CD4-positive, alpha-beta T cell treated with Interleukin-6 for 4 hours (primary cell): ENCODE measurements at places on chromosomes 3 and 15.

DNA sequence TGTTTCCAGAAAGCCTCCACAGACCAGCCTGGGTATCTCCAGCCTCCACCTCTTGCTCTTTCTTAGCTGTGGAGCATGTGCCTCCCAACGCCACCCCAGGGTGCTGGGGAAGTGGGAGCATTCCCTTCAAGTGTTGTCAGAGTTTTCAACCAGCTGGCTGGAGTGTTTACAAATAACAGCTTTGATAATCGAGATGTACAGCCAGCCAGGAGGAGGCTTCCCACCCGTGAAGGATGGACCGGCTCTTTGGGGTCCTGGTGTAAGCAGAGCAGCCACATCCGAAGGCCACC is 8.5 kb upstream of the OXTR start:
- no peak for DNase-seq

DNA sequence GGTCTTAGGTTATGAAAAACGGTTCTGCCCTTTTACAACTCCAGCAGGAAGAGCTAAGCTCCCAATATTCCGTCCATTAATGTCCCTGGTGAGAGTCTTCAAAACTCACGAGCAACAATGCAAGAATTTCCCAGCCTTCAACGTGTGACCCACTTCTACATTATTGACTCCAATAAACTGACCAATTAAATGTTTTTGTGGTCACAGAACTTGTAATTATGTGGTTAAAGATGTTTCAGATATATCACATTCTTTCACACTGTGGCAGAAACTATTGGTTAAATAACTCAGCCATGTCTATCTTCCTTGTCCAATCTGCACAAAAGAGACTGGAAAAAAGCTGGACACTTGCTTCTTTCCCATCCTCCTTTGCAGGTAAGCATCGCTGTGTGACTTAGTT is 286.6 kb upstream of the ADAMTS9 start:
- DNase-seq = no peak

DNA sequence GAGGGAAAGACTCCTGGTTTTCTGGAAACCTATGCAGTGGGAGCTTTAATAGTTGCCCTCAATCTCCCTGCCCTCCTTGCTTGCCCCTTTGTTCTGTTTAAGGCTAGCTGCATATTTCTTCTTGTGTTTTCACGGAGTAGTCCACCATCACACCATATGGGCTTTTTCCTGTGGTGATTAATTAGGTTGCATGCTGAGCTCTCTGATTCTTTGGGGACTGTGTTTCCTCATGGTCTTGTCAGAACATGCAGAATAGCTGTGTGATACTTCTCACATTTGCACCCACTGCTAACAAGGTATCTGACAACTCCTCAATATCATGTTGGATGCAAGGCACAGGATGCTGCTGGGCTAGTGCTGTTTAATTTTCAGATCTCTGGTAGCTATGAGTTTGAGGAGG is 139.6 kb downstream of the PTPRG start:
- DNase-seq = no peak

DNA sequence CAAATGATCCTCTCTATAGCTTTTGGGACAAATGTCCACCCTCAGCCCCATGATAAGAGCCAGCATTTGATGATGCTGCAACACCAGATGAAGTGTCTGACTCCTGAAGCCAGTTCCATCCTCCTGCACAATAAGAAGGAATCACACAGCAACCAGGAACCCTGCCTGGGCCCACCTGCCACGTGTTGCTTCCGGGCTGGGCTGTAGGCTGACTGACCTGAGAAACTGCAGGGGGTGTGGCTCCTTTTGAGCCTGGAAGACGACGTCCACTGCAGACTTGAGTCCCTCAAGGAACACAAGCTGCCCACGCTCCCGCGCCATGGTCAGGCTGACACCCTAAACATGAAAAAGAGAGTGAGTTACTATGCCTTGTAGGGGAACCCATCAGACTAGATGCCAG is 9.4 kb downstream of the ELP6 start:
- no peak for DNase-seq

DNA sequence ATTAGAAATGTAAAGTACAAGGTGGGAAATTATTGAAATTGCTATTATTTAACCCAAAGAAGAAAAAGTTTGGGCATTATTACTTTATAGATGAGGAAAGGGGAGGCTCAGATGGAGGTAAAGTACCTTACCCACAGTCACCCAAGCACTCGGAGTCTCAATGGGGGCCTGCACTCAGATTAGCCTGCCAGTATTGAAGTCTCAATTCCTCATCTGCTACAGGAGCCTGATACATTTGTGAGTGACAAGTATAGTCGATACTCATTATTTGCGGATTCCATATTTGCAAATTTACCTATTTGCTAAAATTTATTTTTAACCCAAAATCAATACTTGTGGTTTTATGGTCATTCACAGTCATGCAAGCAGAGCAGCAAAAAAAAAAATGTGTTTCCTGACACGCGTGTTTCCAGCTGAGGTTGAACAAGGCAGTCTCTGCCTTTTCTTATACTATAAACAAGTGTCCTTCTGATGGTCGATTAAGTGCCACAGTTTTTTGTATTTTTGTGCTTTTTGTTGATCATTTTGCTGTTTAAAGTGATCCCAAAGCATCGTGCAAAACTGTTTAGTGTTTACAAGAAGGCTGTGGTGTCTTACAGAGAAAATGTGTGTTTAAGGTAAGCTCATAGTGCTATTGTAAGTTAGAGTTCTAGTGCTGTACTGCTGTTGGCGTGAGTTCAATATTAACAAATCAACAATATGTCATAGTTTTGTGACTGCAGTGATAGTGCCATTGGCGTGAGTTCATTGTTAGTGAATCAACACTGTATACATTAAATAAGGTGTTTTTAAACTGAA is 48.0 kb downstream of the ARHGEF26 start:
- DNase-seq = no peak

DNA sequence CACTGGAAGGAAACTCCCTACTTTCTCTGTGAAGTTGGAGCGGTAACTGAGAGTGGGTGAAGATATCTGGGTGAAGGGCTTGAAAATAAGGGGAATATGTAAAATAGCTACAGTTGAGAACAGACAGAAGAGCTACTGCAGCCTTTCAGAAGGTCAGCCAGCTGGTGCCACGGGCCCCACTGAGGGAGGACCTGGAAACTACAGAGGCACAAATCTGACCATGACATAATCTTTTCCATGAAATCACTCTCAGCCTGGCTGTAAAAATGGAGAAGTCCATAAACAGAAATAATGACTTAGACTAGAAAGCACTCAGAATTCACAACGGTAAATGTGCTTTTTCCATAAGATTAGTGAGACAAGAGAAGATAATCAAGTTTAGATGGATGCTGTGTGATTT is 46.4 kb downstream of the ST3GAL6 start:
- DNase-seq = no peak

DNA sequence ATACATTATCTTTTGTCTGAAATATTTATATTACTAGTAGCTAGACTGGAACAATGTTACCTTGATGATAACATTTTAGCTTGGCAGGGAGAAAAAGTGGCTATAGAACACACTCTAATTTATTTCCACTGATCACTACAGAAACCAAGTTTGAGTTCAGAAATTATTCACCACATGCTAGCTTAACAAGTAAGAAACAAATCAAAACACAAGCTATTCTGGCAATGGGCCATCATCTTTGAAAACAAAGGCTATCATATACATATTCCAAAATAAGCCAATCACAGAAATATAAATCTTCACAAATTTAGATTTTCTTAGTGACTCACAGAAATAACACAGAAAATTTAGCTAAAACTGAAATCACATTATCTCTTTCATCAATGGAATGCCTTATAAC is 17.1 kb downstream of the AQR start:
- no peak for DNase-seq

- no peak for DNase-seq
These were observed 375.3 kb downstream of the VPS13C start for GRCh38 chr15:61684749-61685467.

GRCh38 chr3:133124511-133124910 is 86.3 kb downstream of the TMEM108 start:
- no peak for DNase-seq

- no peak for DNase-seq
These were observed 366.5 kb downstream of the LRRC3B start for GRCh38 chr3:26989037-26989436.

- no peak for DNase-seq
These were observed 1.4 kb downstream of the CEMIP start for GRCh38 chr15:80780416-80781221.

DNA sequence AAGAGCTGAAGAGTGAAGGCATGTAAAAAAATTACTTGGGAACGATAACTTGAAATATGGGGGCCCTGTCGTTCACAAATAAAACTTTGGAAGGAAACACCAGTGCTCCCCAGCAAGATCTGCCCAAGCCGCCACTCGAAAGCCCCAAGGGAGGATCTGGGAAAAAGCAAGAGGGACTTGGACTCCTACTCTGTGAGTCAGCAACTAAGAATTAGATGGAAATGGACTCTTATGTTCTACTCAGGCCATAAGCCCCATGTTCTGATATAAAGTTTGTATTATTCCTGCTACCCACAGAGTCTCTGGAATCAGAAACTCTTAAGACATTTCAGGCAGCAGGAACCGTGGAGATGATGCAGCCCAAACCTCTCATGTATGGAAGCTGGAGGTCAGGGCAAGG is 75.7 kb downstream of the ITGB5 start:
- no peak for DNase-seq

- peak; percentile 47 for DNase-seq
These were observed 121.1 kb downstream of the OXSM start for GRCh38 chr3:25910997-25911396.

GRCh38 chr15:31477851-31478701 is 151.4 kb downstream of the KLF13 start:
- no peak for DNase-seq

DNA sequence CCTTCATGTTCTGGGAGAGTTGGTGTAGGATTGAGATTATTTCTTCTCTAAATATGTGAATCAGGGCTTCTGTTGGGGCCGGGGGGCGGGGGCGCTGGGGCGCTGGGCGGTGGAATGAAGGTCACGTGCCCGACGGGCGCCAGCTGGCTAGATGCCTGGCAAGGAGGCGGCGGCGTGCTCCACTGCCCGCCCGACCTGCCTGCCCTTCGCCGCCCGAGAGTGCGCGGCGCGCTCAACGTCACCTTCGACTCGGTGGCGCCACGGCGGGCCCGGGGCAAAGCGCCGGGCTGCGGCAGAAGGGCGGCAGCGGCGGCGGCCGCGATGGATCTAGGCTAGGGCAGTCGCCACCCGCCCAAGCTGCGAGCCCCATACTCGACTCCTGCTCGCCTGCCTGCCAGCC is 47.0 kb upstream of the LHFPL4 start:
- DNase-seq = no peak

- no peak for DNase-seq
These were observed 39.7 kb downstream of the CYP11A1 start for GRCh38 chr15:74327756-74328155.

- no peak for DNase-seq
These were observed 39.6 kb downstream of the RAB11A start for GRCh38 chr15:65908876-65909275.

- DNase-seq = no peak
These were observed 30.7 kb downstream of the LMCD1 start for GRCh38 chr3:8532251-8532871.

DNA sequence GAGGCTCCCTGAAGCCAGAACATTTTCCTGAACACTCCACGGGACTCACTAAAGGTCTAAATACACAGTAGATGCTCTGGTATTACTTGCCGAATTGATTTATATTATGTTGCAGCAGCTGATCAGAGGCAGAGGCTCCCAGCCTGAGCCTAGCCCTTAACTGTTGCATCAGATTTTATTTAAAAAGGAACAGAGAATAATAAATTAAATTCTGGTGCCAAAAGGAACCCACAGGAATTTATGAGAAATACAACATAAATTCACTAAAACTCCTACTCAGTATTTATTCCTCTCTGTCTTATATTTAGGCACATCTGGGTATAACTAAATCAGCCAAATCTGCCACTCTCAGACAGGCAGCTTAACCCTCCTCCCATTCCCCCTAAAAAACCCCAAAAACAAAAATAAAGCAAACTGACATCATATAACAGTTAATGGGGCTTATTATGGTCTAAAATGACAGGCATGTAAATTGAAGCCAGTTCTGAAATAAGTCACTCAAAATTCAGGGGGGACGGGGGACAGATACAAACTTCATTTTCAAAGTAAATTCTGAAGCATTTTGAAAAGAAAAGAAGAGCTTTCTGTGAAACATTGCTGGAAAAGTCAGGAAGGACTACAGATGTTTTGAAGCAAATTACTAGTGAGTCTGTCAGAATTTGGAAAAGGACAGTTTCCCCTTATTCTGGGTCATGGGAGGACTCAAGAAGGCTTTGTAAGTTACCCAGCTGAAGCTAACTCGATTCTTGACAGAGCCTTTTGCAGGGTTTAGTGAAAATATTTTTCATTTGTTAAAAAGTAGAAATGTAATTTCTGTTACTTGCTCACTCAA is 53.8 kb upstream of the CORO2B start:
- DNase-seq = no peak

- no peak for DNase-seq
These were observed 219.7 kb downstream of the FHIT start for GRCh38 chr3:61031503-61031902.

DNA sequence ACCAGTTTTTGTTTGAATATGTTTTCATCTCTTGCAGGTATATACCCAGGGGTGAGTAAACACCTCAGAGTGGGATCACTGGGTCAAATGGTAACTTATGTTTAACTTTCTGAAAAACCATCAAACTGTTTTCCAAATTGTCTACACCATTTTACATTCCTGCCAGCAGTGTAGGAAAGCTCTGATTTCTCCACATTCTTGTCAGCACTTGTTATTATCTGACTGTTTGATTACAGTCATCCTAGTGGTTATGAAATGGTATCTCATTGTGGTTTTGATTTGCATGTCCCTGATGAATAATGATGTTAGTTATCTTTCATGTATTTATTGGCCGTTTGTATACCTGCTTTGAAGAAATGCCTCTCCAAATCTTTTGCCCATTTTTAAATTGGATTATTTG is 13.8 kb downstream of the FSD2 start:
- DNase-seq = no peak

DNA sequence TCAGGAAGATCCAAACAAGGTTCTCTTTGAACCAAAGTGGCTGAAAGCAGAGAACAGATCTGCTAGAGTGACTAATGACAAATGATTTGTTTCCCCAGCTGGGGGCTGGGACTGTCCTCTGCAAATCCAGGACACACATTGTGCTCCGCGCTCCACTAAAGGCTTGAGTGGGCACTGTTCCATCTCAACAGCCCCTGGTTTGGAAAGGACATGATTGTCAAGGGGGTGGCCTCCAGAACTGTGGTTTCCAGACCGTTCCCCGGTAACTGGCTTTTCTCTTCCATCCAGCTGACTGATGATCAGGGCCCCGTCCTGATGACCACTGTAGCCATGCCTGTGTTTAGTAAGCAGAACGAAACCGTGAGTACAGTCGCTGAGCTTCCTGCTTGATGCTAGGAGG is 91.0 kb downstream of the LRTM1 start:
- no peak for DNase-seq
